ENCODE measurements at places on chromosomes 1 and 21.
A peak's percentile ranks its signal among the peaks of the same experiment; 100 is the strongest.

DNA sequence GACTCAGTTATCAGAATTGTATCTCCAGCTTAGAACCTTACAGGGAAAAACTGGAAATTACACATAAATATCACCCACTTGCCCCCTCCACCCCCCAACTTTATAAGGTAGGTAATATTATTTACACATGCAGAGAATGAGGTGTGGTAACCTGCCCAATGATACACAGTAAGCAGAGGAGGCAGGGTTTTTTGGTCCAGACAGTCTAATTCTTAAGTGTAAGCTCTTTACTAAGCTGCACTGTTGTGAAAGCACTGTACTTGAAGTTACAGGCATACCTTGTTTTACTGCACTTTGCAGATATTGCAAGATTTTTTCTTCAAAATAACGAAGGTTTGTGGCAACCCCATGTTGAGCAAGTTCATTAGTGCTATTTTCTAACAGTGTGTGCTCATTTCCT is 24.8 kb upstream of the MYOCOS start:
- no peak for DNase-seq

DNA sequence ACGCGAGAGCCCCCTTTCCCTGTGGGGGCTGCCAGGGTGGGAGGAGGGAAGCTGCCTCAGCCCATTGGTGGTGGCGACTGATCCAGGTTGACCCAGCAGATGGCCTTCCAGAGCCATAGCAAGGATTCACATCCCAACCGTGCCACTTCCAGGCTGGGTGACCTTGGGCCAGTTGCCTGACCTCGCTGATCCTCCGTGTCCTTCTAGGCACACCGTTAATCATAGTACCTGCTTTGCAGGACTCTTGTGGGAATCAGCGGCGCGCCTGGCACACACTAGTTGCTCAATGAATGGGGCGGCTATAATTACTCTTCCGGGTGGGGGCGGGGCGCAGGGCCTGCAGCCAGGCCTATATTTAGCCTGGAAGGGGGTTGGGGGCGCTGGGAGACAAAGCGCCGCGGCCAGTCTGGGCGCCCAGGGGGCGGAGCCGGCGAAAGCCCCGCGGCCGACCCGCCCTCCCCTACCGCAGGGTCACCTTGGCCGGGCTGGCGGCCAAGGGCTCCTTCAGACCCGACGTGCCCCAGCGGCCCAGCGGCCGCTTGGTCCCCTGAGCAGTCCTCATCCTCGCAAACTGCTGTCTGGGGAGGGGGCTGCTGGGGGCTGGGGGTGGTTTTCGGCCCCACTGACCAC is 5.1 kb downstream of the HSPB7 start:
- peak; percentile 30 for DNase-seq

GRCh38 chr1:223664106-223664505 is 1.4 kb downstream of the CAPN8 start:
- DNase-seq: no peak

DNA sequence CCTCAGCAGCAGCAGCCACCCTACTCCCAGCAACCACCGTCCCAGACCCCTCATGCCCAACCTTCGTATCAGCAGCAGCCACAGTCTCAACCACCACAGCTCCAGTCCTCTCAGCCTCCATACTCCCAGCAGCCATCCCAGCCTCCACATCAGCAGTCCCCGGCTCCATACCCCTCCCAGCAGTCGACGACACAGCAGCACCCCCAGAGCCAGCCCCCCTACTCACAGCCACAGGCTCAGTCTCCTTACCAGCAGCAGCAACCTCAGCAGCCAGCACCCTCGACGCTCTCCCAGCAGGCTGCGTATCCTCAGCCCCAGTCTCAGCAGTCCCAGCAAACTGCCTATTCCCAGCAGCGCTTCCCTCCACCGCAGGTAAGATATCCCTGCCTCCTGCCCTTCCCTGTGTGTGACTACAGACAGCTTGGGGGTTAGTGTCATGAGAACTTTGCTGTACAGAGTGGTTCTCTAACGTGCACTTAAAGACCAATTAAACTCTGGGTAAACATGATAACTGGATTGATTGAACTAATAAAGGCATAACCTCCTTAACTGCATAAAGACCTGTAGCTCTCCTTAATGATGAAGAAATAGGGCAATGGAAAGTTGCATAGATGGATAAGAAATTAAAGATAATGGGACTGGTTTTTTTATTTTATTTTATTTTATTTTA is 35.6 kb downstream of the ARID1A start:
- DNase-seq: no peak

- DNase-seq: no peak
Measured at GRCh38 chr1:12566484-12567287, 51.3 kb downstream of the DHRS3 start.

DNA sequence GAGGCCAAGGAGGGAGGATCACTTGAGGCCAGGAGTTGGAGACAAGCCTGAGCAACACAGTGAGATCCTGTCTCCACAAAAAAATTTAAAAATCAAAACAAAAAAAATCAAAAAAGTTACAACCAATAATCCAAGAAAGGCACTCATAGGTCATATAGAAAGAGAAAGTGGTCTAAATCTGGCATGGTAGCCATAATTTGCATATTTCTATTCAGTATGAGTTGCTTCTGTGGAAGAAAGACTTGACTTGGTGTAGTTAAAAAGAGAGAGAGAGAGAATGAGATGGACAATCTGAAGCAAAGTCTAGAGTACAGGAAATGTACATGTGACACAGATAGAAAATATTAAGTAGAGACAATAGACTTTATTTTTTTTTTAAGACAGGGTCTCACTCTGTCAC is 22.5 kb downstream of the JMJD4 start:
- DNase-seq: no peak

GRCh38 chr1:109216662-109217061 is 2.9 kb downstream of the SARS1 start:
- no peak for DNase-seq

DNA sequence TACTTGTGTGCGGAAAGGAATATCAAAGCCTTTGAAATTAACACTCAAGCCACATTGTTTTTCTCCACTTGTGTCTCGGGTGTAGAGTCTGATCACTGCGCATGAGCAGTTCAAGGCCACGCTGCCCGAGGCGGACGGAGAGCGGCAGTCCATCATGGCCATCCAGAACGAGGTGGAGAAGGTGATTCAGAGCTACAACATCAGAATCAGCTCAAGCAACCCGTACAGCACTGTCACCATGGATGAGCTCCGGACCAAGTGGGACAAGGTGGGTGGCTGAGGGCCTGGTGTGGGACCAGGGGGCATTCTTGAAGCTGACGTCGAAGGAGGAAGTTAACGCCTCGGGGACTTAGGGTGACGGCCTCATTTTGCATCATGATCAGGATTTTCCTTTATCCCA is 43.7 kb upstream of the MTR start:
- DNase-seq: no peak

DNA sequence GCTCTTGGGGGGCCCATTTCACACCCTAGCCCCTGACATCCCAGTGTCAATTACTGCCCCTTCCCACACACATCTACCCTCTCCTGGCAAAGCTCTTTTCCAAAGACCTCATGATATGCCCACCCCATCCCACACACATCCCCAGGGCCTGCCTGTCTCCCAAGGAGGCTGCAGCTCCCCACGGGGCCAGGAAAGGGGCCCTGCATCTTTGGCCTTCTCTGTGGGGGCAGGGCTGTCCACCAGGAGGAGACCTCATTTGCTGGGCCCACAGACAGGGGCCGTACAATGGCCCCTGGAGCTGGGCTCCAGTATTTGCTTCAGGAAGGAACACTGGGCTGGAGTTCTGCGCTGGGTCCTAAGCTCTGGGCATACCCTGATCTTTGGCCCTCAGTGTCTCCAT is 65.6 kb upstream of the RUNX3 start:
- DNase-seq: no peak

- DNase-seq: no peak
Measured at GRCh38 chr1:230189341-230189740, 122.3 kb downstream of the GALNT2 start.

- no peak for DNase-seq
Measured at GRCh38 chr1:204373911-204374310, 14.2 kb upstream of the PLEKHA6 start.

GRCh38 chr1:168312718-168313604 is 32.3 kb downstream of the TBX19 start:
- DNase-seq: peak; percentile 18

GRCh38 chr1:203789966-203790365 is 5.5 kb upstream of the ZBED6 start:
- no peak for DNase-seq
